Inflammatory macrophage (primary cell): ENCODE measurements at places on chromosomes 2 and 18.

- no peak for DNase-seq
These were observed 23.9 kb upstream of the EPAS1 start for GRCh38 chr2:46273225-46273863.

GRCh38 chr2:234555616-234556249 lies 58.9 kb upstream of the ARL4C start:
- DNase-seq, result no peak

DNA sequence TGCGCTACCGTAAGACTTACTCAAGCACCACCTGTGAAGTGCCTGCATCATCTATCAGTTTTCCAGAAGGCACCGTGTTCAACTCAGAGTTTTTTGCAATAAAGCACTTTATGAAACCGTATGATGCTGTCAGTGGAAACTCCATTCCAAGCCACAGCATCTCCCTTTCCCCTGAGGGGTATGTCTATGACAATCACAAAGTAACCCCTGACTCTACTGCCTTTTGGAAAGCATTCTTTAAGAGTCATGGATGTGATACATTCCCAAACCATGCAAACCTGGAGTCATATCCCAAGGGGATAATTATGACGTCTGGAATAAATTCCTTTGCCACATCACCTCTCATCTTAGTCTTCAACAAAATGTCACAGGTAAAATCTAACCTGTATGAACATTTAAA lies 39.2 kb downstream of the UNC50 start:
- no peak for DNase-seq

DNA sequence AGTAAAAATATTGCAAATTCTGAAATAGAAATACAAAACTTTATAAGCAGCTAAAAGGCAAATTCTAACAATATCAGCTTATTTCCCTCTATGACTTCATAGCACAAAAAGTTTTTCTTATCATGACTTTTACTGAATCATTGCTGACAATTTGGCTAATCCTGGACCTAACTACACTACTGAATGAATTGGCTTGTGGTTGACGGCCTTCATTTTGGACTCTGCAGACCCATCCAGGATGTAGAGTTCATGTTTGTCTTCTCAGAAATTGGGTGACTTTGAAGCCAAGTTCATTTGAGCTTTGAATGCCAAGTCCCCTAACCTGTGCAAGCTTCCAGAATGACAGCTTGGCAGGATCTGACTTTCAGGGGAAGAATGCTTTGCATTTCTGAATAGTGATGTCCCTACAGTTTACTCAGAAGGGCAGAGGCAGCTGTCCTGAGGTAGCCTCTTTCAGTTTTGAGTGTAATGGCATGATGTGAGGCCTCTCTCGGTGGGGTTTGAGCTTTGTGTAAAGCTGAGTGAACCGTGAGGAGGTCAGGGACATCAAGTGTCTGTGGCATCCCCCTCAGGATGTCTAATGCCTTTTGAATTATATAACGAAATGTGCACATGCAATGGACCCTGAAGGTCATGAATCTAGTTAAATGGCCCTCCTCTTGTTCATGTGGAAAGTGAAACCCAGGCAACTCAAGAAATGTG lies 48.0 kb downstream of the EFEMP1 start:
- no peak for DNase-seq

DNA sequence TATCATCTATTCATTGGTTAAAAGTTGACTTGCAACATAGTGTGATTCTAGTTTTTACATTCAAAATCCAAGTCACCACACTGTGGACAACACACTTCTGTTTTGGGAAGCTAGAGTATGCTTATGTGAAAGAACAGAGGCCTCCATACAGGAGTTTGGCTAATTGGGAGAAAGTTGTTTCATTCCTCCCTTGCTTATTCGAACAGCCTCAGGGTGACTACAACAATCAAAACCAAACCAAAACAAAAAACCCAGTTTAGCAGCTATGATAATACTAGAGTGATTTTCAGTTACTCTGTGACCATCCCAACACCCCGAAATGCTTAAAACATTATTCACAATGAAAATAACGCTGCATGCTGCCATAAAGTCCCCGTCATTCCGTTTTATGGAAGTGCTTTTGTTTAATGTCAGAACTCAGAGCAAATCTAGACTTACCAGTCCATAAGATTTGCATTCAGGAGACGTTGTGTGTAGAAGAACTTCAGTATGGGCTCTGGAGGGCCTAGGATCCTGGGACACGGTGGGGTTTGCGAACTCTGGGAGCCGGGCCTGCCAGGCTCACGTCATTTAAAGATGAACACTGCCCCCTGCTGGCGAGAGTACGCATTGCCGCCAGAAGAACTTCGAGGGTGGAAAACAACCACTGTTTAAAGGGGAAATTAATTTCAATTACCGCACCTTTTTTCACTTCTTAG lies 111.4 kb downstream of the FTCDNL1 start:
- peak; percentile 81 for DNase-seq

GRCh38 chr2:50763776-50764175 lies 268.2 kb downstream of the NRXN1 start:
- DNase-seq, result no peak
